ENCODE measurements at places on chromosomes 1 and 21.

DNA sequence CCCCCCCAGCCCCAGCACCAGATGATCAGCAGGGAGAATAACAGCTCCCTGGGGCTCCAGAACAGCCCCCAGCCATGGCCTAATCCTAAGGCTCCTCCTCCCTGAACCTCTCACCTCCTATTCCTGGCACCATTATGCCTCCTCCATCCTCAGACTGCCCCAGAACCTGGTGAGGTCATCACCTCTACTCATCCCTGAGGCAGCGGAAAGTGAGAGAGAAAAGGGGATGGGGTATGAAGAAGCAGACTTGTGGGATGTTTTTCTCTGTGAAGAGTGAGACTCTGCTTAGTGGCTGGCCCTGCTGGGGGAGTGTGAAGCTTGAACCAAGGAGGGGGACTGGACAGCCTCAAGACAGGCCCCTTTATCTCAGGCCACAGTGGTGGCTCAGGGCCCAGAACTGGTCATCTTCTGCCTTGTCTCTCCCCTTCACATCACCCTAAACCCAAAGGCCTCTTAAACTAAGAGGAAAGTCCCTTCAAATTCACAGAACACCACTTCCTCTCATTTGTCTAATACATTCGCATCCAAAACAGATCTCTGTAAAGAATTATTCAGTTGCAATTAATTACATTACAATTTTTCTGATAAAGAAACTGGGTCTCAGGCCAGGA, 2.2 kb upstream of the PPM1J start:
- no peak for DNase-seq

DNA sequence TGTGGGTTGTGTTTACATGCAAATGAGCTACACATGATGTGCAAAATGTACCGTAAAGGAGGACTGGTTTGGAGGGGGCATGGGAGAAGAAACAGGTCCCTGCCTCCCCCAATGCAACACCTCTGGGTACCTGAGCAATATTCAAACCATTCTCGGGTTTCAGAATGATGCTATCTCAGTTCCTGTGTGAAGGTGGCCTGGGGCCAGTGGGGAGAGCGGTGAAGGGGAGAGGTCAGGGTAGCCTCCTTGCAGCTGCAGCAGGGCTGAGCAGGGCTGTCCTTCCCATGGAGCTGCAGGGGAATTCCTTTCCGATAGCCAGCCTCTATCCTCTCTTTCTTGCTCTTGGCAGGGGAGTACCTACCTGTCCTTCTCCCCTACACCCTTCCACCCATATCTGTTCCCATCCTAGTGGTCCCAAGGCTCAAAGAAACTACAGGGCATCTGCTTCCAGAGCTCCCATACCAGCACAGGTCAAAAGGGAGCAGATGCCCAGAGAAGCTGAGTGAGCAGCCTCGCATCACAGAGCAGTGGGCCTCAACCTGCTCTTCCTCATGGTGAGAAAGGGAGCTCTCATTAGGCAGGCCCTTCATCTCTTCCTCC, 11.9 kb downstream of the MEF2D start:
- no peak for DNase-seq

DNA sequence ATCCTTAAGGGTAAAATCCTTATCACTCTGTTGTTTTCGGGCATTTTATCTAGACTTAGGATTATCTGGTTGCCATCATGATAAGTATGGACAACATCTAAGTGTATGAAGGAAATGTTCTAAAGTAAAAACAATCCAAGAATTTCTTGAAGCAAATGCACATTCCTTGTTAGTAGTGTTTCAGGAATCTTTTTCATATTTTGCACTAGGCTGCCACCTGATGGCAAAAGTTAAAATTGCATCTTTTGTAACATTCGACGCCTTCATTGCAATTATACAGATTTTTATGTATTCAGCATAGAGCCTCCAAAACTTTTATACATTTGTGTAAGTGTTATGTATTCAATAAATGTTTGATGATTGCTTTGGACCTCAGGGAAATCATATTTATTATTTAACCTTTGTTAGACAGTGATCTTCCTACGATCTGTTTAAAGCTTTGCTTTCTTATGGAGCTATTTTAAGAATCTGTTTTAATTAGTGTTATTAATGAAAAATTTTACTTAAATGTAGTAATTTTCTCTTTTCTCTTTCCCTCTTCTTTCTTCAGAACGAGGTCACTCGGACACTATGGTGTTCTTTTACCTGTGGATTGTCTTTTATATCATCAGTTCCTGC, 49.4 kb upstream of the KIAA1614 start:
- no peak for DNase-seq

DNA sequence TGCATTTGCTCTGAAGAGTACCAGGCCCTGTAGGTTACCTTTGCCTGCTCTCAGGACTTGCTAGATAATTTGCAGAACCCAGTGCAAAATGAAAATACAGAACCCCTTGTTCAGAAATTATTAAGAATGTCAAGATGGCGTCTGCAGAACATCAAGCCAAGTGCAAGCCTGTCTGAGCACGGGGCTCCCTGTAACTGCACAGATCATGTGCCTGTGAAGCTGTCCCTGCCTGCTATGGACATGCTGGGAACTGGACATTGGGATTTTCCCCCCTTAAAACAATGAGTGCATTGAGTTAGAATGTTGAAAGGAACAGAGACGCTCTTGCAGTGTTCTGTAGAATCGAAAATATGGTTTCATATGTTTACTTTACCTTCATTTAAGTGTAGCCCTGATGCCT, 2.9 kb downstream of the CLDN14 start:
- DNase-seq, result no peak

- no peak for DNase-seq
These were observed 45.9 kb upstream of the ARTN start for GRCh38 chr1:43887748-43888147.

DNA sequence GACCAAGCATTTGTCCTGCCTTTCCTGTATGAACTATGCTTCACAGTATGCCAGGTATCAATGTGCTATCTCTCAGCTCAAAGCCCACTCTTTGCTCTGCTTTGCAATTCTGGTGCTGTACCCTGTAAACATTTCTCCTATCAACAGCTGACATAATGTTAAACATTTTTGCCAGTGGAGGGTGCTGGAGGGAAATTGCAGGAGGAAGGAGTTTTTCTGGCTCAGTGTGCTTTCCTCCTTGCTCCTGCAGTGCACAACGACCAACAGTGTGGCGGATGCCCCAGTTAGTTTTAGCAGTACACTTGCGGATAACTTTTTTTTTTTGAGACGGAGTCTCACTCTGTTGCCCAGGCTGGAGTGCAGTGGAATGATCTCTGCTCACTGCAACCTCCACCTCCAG, 67.1 kb upstream of the PTGFRN start:
- no peak for DNase-seq

GRCh38 chr1:52604063-52604770, 2.0 kb downstream of the GPX7 start:
- no peak for DNase-seq

GRCh38 chr1:205878026-205878425, 28.1 kb upstream of the PM20D1 start:
- no peak for DNase-seq

GRCh38 chr1:149936170-149936991, at the start of gene MTMR11:
Gene MTMR11, minus strand, starts transcription at chr1:149936879. Its CDS starts 232 bp downstream, at chr1:149936647.
- no peak for DNase-seq

- DNase-seq, result no peak
These were observed 1450.1 kb downstream of the KCNT2 start for GRCh38 chr1:195158091-195158490.

- no peak for DNase-seq
These were observed 344.0 kb upstream of the USP24 start for GRCh38 chr1:55559161-55559611.

GRCh38 chr1:194014014-194014413, 827.6 kb upstream of the B3GALT2 start:
- DNase-seq, result no peak

DNA sequence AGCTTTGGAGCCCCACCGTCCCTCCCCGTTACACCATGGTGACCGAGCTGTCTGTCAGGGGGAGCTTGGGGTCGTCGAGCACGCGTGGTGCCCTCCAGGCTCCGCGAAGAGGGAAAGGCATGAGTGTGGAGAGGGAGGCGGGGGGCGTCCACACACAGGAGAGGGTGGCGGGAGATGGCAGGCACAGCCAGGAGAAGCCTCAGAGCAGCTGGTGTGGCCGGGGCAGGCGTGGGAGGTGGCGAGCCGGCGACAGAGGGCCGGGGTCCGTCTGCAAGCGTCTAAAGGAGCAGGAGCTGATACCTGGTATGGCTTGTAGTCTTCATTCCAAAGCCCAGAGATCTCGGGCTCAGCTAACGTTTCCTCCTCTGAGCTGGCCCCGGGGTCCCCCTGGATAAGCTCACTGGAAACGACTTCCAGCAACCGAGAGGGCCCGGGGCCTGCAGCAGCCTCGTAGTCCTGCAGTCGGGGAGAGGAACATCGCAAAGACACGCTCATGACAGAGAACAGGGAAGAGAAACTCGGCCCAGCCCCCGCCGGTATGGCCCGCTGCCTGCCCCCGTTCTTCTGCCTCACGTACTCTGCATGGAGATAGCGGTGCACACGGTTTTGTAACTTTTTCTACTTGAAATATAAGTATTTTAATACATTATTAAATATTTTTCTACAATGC, 37.4 kb downstream of the CFAP74 start:
- DNase-seq, result no peak

DNA sequence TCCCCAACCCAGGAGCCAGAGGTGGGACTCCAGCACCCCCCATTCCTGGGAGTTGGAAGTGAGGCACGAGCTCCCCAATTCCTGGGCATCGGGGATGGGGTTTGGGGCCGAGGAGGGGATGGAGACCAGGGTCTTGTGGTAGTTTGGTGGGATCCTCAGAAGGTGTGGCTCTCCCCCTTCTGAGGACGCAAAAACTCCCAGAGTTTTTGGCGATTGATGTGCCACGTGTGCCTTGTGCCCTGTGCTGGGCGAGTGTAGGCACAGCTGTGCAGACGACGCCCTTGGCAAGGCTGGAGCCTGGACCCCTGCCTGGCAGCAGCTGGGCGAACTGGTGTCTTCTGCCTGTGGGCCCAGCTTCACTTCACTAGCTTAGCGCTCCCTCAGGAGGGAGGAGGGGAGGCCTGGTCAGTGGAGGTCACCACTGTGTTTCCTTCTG, 2.6 kb downstream of the GUK1 start:
- no peak for DNase-seq

- DNase-seq, result no peak
These were observed 71.9 kb downstream of the LHX9 start for GRCh38 chr1:197989058-197989457.

DNA sequence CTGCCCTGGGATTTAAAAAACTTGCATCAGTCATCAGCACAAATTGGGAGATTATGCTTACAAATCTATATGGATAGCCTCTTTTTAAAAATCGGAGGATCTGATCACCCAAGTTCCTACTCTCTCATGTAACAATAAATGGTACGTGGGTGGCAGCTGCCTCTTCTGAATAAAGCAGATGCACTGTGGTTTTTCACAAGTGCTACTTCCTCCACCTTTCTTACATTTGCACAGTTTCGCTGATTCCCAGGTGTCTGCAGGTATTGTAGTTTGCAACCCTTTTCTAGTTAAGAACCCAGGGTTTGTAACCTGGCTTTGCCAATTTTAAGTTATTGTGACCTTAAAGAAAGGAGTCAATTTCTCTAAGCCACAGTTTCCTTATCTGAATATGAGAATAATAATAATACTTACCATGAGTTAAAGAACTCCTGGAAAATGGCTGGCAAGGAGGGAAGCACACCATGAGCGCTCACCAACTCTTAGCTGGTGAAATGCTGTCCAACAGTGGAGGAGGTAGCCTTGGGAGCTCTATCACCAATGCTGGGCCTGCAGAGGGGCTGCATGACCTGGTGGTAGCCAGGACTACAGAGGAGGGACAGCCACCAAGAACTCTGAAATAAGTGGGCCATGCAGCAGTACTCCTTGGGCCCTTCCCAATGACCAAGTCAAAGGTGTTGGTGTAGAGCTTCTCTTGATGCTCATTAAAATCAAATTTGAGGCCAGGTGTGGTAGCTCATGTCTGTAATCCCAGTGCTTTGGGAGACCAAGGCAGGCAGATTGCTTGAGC, 30.2 kb upstream of the KCNA2 start:
- no peak for DNase-seq

DNA sequence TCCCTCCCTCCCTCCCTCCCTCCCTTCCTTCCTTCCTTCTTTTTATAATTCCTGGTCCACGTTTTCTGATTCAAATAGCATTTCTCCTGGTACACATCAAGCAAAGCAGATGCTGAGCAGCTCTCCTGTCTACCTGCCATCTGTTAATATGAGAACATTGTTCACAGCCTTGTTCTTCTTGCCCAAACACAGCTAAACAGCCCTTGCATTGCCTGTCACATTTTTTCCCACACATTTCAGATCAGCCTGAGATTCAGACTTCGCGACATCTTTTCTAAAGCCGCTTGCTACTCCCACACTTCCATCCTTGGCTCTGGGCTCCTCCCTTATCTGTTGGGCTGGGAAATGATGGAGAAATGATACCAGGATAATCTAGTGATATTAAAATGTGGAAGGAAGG, 200.5 kb downstream of the PCP4 start:
- DNase-seq, result no peak

- DNase-seq, result no peak
These were observed 22.8 kb upstream of the CFAP126 start for GRCh38 chr1:161390559-161390858.

DNA sequence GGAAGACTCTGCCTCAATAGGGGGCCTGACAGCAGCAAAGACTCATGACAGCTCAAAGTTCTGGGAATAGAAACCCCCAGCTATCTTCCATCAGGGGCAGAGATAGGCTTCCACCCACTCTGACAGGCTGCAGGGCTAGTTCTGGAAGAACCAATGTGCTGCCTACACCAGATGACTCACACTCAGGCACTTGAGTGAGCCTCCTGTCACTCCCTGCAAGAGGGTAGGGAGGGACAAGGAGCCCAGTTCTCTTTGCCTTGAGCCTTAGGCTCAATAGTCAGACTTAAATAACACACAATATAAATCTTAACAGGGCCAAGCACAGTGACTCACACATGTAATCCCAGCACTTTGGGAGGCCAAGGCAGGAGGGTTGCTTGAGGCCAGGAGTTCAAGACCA, 386.4 kb downstream of the HHAT start:
- no peak for DNase-seq

DNA sequence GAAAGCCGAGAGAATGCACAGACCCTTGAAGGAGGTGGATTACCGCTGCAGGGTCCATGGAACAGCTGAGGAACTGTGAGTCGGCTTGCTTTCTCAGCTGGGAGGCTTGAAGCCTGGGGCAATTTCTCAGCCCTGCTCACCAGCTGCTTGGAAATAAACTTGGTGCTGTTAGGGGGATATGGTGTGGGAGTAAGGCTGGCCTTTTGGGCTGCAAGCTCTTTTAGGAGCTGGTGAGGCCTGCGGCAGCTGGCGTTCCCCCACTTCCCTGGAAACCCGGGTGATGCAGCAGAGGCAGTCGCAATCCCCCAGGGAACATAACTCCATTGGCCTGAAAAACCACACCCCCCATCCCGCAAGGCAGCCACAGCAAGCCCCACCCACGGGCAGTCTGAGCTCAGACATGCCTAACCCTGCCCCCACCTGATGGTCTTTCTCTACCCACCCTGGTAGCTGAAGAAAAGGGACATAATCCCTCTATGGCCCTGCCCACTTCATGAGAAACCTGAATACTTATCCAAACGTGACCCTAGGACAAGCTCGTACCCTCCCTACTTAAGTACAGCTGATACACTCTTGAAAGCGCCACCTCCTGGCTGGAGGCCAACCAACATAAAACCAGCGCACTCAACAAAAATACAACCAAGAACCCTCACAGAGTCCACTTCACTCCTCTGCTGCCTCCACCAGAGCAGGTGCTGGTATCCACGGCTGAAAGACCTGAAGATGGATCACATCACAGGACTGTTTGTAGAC, 1995.8 kb downstream of the NCAM2 start:
- no peak for DNase-seq

- DNase-seq, result no peak
These were observed 91.9 kb upstream of the ERRFI1 start for GRCh38 chr1:8118031-8118451.
